ENCODE measurements at places on chromosomes 2 and 18.

DNA sequence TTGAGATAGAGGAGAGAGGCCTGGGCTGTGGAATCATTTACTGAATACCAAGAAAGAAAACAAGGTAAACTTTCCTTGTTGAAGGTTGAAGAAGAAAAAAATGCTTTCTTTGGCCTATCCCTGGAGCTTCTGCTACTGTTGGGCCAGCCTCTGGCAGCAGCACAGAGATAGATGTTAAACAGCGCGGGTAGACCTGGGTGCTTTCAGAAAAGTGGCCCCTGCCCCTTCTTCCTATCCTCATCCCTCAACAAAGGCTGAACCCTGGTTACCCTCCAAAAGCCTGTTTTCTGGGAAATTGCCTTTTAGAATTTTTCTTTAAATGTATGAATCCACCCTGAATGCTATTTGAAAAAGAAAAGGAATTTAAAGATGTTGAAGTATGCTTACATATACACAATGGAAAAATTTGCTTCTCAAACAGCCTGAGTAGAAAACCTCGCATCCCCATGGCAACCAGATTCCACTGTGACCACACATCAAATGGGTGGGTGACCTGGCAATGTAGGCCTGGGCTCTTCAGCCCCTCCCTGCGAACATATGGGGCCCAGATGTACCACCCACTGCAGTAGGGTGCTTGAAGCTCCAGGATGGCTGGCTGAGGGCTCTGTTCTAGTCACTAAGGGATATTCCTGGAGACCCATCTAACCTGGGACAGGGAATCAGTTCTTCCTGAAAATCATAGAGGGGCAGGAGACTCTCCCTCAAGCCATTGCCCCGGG lies 23.4 kb upstream of the CHRNA1 start:
- DNase-seq = peak; percentile 95

DNA sequence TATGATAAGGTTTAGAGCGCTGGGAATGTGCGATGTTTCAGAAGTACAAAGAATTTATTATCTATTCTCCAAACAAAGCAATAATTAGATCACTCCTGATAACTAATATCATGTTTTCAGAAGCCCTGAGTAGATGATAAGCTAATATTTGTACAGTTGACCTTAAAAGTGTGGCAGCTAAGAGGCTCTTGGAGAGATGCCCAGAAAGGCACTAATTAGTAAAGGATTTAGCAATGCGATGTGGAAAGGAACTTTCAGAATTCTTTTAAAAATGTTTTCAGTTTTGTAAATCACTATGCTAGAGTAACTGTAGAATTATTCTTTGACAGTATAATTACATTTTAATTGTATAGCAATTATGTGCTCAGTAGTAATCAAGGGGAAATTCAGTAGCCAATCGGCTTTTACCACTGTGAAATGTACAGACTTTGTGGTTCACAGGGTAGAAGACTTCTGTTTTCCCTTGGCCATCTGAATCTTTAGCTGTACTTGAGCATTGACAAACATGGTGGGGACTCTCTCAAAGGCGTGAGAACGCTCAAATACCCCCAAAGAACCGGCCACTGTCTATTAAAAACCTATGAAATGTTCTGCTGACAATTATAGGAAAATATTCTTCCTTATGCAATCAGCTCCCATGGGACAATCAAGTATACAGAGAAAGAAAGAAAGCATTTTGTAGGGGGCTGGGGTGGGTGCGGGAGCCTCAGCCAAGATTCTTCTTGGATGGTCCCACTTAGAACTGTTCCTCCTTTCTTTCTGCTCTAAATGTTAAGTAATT lies 262.8 kb upstream of the AGAP1 start:
- DNase-seq = no peak

- no peak for DNase-seq
These were observed 1.1 kb downstream of the DCC start for GRCh38 chr18:52341103-52341432.

DNA sequence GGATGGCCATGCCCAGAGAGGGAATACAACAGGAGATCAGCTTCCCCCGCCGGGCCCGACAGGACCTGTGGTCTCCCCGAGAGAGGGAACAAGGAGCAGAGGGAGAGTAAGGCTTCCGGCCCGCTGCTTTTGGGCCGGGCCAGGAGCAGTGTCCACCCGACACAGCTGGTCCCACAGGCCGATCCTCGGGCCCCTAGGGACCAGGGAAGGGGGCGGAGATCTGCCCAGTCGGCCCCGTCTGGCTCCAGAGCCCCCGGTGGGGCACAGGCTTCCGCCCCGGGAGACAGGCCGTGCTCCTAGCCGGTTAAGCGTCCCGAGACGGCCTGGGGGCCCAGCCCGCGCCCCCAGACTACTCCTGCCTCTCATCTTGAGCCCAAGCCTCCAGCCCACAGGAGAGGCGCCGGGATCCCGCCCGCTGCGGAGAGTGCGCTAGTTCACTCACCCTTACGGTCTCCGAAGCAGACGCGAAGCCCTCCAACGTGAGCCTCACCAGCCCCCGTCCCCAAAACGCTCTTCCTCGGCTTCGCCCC lies at the start of gene MCFD2:
MCFD2 (minus strand) TSS at position 526 of the 530 bp plus-strand sequence. CDS start 6,635 bp downstream, outside the sequence.
- peak; percentile 14 for DNase-seq

- DNase-seq = peak; percentile 82
These were observed 42.4 kb downstream of the SLC14A2 start for GRCh38 chr18:45657357-45658335.

- no peak for DNase-seq
These were observed 1.3 kb upstream of the ZNF24 start for GRCh38 chr18:35345460-35345921.

GRCh38 chr18:5395860-5396448 lies 100.4 kb upstream of the ZBTB14 start:
- DNase-seq = no peak

GRCh38 chr2:106953236-106953635 lies 67.3 kb upstream of the ST6GAL2 start:
- no peak for DNase-seq

- no peak for DNase-seq
These were observed 122.2 kb downstream of the BIRC6 start for GRCh38 chr2:32478889-32479620.

DNA sequence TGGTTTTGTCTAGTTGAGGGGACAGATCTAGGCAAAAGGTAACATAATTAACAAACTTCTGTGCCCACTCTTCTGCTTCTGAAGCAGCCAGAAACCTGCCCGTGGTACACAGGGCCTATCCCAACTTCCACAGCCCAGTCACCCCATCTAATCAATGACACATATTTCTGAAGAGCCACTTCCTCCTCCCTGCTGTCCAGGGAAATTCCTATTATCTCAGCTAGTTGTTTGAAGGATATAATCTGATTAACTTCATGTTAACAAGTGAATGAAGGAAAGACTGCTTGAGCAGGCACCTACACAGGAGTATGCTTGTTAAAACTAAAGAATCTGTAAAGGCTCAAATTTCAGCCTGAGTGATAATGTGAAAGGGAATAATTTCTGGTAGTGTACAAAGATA lies 61.4 kb downstream of the CCDC148 start:
- peak; percentile 4 for DNase-seq

- DNase-seq = peak; percentile 43
These were observed 25.1 kb downstream of the DNPEP start for GRCh38 chr2:219362524-219363164.

- no peak for DNase-seq
These were observed 456 bp downstream of the LRP1B start for GRCh38 chr2:142130111-142131009.

DNA sequence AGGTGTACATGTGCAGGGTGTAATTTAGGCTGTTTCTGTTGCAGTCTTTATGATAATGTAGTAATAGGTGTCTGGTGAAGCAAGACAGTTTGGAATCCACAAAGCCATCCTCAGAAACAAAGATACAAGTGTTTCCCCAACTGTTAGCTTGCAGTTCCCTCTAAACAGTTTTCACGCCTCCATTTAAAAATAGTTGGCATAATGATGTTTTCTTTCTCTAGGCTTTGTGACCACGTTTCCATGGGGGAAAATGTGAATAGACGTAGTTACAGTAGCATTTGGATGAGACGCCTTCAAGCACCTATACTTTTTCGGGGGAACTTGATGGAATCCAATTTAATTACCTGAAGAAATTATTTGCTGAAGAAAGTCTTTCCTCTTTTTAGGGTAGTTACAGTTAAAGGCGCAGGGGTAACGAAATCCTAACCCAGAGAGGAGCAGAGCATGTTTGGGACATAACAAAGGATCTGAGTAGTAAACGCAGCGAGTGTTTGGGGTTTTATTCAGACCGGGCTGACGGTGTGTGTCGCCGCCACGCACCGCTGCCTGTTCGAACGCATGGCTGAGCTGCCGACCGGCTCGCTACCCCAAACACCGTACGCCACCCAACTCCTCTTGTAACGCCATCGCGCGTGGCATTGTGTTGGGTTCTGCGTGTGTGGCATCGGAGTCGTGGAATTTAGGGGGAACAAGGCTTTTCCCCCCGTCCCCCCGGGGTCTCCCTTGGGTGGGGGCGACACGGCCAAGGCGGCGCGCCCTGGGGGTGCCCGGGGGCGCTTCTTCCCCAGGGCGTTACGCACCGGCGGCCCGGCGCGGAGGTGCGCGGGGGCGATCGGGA lies 681 bp upstream of the NRP2 start:
- DNase-seq = peak; percentile 40

DNA sequence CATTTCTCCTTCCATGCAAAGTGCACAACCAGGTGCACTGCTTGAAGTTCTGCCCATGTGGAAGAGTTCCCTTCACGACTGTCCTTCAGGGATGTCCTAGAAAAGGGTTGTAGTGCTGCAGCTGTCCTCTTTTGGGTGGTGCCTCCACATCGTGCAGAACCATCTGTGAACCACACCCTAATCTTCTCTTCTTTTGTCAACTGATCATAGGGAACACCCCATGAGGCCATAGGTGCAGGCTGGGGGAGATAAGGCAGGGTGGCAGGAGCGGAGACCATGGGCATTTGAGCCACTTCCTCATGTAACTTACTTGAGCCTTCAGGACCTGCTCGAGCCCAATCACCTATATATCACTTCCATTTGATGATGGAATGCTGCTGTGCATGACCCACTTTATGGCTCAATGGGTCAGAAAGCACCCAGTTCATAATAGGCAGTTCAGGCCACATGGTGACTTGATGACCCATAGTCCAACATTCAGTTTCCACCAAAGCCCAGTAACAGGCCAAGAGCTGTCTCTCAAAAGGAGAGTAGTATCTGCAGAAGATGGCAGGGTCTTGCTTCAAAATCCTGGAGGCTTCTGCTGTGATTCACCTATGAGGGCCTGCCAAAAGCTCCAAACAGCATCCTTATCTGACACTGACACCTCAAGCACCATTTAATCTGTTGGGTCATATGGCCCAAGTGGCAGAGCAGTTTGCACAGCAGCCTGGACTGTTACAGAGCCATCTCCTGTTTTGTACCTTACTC lies 84.7 kb upstream of the CYRIA start:
- DNase-seq = no peak

GRCh38 chr18:56382541-56382940 lies 255.9 kb downstream of the TXNL1 start:
- no peak for DNase-seq

- DNase-seq = no peak
These were observed 226.1 kb downstream of the DOK6 start for GRCh38 chr18:69626643-69627242.

DNA sequence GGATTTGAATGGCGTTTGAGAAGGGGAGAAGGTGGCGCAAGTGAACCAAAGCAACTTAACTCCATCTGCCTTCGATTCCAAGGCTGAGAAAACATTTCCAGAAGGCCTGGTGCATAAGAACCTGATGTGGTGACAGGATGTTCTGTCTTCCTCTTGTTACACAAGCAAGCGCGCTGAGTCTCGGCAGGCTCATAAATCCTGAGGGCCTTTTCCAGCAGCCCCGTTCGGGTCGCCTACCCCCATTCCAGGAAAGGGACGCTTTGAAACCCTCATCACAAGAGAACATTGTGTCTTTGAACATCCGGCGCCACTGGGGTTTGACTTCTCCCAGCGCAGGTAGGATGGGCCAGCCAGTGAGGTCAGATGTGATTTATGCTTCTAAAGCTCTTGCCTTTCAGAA lies 403.5 kb downstream of the SETBP1 start:
- no peak for DNase-seq

- no peak for DNase-seq
These were observed 58.6 kb upstream of the FBXO11 start for GRCh38 chr2:47964722-47965434.

GRCh38 chr2:217016796-217017419 lies 157.0 kb upstream of the TNP1 start:
- DNase-seq = no peak

GRCh38 chr18:6994056-6994770 lies 123.4 kb downstream of the LAMA1 start:
- no peak for DNase-seq

DNA sequence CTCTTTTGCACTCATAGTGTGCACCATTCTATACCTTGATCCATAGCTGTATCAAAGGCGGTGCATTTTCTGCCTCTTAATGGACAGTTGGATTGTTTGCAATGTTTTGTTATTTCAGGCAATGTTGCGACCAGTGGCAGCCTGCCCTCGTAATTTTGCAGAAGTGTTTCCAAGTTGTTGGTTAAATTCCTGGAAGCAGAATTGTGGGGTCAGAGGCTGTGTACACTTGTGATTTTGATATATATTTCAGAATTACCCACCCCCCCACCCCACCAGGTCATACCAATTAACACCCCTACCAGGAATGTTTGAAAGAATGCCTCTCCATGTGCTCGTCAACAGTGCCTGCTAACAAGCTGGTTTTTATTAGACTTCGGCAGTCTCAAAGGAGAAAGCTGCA lies 32.4 kb upstream of the IL1R1 start:
- DNase-seq = no peak

DNA sequence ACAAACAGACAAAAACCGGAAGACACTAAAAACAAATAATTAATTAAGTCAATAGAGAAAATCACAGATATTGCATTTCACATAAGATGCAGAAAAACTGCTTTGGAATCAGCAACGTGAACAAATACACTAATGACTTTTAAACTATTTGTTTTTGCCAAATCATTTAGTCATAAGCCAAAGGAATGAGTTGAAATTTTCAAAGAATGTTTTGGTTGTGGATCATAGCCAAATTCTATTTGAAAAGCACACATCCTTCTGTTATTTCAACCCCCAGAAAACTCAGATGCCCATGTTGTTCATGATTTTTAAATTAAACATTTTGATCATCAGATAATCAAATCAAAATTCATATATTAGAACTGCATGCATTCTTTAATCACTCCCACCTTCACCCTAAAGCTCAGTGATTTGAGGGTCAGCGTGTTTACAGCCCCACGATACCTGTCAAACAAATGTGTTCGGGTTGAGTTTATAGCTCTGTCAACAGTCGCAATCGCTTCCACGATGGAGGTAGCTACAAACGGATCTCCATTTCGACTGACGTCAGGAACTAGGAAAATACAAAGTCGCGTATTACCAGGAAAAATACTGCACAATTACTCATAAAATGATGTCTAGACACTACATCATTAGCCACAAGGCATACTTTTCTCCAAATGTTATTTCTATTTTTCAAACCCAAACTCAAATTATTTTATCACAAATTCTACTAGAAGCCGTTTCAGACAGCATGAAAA lies 90.2 kb downstream of the PXDN start:
- no peak for DNase-seq

- DNase-seq = no peak
These were observed 36.4 kb upstream of the FOSL2 start for GRCh38 chr2:28356095-28356911.

GRCh38 chr2:148461876-148462275 lies 182.7 kb upstream of the EPC2 start:
- DNase-seq = no peak
